Stimulated activated CD8-positive, alpha-beta memory T cell treated with anti-CD3 and anti-CD28 coated beads, Interleukin-15, amount 100 ng/mL, for 4 hours (primary cell): ENCODE measurements at places on chromosomes 16 and 17.

GRCh38 chr17:72349491-72349995 lies 228.7 kb downstream of the SOX9 start:
- DNase-seq: no peak

GRCh38 chr17:13671341-13671740 lies 69.6 kb upstream of the HS3ST3A1 start:
- DNase-seq: no peak

- DNase-seq: no peak
These were observed 4.6 kb upstream of the C17orf113 start for GRCh38 chr17:42055027-42055426.

GRCh38 chr17:48522031-48522653 lies 8.7 kb downstream of the HOXB1 start:
- DNase-seq: no peak

DNA sequence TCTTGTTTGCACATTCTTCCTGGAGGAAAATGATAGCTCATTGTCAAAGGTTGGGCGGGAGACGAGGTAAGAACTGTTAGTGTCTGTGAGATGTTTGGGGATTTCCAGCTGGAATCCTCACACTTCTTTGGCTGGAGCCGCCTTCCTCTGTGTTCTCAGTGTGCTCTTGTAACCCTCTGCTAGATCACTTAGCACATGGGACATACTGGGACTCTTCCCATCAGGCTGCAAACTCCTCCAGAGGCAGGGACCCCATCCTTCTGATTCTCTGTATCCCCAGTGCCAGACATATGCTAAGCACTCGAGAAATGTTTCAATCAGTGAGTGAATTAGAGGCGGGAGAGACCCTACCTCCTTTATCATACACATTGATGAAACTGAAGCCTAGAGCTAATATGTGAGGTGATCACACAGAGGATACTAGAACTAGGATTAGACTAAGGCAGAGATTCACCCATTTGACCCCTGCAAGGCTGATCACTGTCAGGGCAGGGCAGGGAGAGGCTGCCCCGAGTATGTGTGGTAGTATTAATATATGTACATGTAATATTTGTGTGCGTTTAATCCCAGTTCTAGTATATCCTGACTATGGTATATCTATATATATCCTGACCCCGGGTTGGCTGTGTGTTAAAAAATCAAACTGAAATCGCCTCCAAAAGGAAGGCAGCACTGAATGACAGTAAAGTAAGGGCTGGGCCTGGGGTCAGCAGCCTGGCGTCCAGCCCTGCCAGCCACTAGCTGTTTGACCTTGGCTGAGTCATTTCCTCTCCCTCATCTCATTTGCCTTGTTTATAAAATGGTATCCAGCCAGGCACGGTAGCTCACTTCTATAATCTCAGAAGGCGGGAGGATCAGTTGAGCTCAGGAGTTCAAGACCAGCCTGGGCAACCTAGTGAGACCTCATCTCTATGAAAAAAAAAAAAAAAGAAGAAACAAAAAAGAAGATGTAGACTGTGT lies 75.5 kb upstream of the TBX2 start:
- no peak for DNase-seq

GRCh38 chr16:57735755-57736418 lies at the start of gene KATNB1:
Gene KATNB1 (plus strand): TSS chr16:57735770. CDS start chr16:57737244, 1,474 bp downstream.
- DNase-seq: no peak

GRCh38 chr17:38578229-38579082 lies 27.3 kb downstream of the SRCIN1 start:
- DNase-seq: no peak

- no peak for DNase-seq
These were observed 16.8 kb upstream of the DRG2 start for GRCh38 chr17:18070861-18071340.

GRCh38 chr17:56886288-56886731 lies 27.5 kb downstream of the TRIM25 start:
- no peak for DNase-seq

GRCh38 chr17:18967916-18968315 lies 16.0 kb downstream of the SLC5A10 start:
- no peak for DNase-seq

GRCh38 chr17:29100296-29100695 lies 57.4 kb downstream of the PIPOX start:
- no peak for DNase-seq

DNA sequence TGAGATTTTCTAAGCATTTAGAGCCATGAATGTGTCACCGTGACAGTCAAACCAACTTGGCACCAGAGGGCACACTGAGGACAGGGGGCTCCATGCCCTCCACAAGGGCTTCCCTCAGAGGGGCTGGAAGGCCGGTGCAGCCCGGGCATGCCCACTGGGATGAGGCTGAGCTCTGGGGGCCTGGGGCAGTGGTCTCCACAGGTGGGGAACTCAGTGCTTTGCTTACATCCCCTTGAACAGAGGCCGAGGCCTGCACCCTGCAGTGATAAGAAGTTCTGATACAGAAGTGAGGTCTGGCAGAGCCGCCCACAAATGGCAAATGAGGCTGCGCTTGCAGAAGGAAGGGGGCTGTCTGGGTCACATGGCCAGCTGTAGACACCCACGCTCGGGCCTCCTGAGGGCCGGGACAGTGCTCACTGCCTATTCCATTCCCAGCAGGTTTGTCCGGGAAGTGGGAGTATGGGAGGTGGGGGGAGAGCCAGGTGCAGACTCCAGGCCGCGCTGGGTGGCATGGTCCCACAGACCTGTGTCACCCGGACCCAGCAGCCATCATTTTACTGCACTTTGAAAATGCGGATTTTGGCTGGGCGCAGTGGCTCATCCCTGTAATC lies 116.8 kb upstream of the CREBBP start:
- no peak for DNase-seq

- DNase-seq: no peak
These were observed at the start of gene CA7 for GRCh38 chr16:66844342-66845079. Gene CA7 (plus strand): TSS chr16:66844414. CDS start chr16:66844488, 74 bp downstream.

DNA sequence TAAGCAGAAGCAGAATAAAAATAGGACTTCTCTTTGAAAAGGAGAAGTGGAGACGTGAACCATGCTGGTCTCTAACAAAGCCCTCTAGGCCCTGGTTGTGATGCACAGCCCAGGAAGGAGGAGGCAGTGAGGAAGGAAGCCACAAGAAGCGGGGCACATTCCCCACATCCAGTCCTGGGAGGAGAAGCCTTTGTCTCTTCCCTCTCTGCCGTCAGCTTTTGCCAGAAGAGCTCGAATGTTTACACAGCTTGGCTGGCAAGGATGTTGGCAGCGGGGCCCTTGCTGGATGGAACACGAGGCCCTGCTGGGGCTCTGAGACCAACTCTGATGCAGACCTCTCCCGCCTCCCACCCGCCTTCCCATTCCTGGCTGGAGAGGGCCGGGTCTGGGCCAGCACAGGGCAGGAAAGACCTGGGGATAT lies 91.3 kb downstream of the MAF start:
- DNase-seq: no peak

- DNase-seq: no peak
These were observed 242.3 kb downstream of the CCDC182 start for GRCh38 chr17:57502811-57503241.

DNA sequence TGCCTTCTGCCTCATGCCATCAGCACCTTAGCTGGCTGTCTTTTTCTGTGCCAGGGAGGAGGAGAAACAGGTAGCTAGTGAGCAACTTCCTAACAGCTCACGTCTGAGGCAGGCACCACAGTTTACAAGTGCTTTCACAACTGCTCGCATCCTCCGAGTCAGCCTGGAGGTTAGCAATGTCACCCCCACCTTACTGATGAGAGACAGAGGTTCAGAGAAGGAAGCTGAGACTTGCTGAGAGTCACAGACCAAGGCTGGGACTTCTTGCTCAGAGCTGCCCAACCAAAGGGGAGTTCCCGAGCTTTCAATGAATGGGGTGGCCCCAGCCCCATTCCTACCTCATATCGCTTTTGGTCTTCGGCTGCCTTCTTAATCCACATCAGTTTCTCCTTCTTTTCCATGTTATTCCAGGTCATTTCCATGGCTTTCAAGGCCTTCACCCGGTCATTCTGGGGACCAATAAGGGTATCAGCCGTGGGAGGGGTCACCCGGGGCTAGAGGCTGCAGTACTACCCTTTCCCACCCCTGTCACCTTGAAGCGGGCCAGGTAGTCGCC lies 9.6 kb downstream of the UBTF start:
- no peak for DNase-seq

GRCh38 chr17:11097121-11097520 lies 143.9 kb upstream of the SHISA6 start:
- DNase-seq: no peak
